NCI-H187 (cell line): ENCODE measurements at places on chromosomes 6 and 20.

DNA sequence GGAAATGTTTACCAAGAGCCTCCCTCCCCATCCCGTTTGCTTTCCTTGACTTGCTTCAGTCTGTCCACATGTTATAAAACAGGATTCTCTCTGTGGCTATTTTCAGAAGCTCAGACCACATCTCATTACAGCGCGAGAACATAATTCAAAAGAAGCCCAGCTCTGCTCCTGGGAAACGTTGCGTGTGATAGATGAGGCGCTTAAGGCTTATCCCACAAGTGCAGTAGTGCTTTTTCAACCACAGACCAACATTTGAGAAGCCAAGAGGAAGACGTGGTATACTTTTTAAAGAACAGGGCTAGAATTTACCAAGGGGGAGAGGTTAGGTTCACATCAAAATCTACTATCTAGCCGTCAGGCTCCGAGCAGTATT lies 239.5 kb downstream of the SLC24A3 start:
- no peak for DNase-seq

DNA sequence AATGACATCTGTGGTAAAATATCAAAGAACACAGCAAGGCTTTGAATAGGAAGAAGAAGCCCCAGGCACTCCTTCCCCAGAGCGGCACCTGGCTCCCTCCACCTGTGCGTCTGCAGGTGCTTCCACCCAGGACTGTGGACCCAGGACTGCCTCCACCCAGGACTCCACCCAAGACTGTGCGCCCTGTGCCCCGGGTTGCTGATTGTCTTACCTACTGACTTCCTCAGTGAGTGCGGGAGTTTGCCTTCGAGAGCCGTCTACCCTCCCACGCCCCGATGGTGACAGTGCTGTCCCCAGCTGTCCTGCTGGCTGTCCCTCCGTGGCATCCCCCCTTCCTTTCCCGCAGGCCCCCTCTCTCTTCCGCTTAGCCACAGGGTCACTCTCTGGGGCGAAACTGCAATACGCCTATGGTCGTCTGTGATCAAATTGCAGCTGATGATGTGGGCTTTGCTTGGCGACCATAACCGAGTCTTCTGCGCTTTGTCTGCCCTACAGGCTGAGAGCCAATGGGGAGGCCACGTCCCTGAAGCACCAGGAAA lies 52.1 kb downstream of the IRF4 start:
- no peak for DNase-seq

DNA sequence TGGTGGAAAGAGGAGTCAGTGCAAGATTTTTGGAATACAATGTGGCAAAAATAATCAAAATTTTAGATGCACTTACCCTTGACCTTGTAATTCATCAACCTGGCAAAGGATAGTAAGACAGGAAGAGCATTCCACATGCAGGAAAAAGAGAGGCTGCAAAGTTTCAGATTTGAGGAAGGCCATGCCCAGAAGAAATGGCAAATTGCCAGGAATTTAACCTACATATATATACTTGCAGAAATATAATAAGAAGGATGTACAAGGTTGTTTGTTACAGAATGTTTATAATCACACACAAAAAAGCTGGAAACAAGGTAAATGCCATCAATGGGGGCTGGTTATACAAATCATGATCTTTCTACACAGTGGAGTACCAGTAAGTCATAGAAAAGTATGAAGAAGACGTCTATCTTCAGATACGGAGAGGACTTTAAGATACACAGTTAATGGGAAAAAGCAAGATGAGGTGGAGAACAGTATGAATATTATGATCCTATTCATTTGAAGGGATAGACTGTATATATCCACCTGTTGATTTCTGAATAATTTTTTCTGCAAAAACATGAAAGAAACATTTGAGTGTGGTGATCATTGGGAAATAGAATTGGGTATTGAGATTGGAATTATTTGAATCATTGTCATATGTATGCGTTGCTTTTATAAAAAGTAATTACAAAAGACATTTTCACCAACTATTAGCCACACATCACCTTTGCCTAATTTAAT lies 253.8 kb downstream of the TBC1D7 start:
- no peak for DNase-seq

DNA sequence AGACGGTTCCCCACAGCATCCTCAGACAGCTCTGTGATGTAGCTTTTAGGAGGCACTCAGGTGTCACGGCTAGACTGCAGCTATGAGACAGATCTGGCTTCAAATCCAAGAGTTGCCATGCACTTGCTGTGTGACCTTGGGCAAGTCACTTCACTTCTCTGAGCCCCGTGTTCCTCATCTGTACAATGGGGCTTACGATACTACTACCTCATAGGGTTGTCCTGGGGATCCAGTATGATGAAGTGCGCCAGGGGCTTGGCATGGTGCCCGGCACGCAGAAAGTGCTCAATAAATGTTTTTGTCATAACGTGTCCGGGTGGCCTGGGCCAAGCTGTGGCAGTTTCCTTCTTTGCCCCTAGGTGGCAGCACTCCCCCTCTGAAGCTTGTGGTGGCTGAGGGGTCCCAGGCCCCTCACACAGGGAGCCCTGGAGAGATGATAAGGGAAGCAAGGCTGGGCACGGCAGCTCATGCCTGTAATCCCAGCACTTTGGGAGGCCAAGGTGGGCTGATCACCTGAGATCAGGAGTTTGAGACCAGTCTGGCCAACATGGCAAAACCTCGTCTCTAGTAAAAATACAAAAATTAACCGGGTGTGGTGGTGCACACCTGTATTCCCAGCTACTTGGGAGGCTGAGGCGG lies 19.1 kb upstream of the CHMP4B start:
- DNase-seq, result no peak

- DNase-seq, result no peak
Measured at GRCh38 chr6:35725721-35726438, 11.0 kb upstream of the ARMC12 start.

GRCh38 chr6:137348777-137349176 lies 129.6 kb upstream of the IFNGR1 start:
- no peak for DNase-seq

GRCh38 chr6:75524322-75524972 lies 30.8 kb upstream of the FILIP1 start:
- DNase-seq, result no peak

- no peak for DNase-seq
Measured at GRCh38 chr6:46850792-46851191, 57.6 kb downstream of the MEP1A start.

GRCh38 chr20:5161536-5162164 lies 34.8 kb downstream of the CDS2 start:
- no peak for DNase-seq

- DNase-seq, result no peak
Measured at GRCh38 chr6:81979329-81979728, 226.8 kb upstream of the TENT5A start.

DNA sequence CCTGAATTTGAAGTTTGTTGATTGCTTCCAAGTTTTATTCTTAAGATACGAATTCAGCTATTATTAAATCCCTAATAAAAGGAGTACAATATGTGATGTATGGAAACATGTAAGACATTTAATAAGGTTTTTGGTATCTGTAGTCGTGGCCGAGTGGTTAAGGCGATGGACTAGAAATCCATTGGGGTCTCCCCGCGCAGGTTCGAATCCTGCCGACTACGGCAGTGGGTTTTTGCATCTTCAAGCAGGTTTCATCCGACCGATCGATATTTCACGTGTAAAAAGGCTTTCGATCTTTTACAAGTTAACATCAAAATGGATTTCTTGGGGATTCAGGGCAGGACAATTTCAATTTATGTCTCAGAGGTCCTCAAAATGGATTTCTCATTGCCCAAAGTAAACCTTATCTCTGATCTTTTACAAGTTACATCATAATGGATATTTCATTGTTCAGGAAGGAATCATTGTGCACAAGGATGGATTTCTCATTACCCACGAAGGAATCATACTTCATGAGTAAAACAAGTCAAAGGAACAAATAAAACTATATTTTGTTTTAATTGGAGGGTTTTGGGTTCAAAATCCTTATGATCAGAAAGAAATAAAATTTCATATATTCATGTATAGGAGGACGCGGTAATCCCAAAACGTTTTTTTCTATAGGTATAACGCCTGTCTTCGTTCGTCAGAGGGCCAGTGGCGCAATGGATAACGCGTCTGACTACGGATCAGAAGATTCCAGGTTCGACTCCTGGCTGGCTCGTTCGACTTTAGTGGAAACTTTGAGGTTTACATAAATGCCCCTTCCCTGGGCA lies 37.3 kb upstream of the BTN3A2 start:
- peak; percentile 47 for DNase-seq

DNA sequence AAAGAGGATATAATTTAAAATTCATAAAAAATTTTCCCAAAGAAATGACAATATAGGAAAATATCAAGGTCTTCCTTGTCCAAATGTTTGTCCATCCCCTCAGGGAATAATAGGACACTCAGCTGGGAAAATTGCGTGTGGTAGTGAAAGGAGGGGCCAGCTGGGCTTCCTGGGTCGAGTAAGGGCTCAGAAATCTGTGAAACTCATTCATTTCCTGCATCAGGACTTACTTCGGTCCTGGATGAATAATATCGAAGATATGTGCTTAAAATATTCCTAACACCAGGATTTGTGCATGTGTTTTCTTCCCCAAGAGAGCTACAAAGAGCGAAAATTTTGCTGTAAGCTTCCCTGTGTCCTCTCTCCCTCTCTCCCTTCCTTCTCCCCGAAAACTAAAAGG lies 118.2 kb upstream of the GJE1 start:
- no peak for DNase-seq

DNA sequence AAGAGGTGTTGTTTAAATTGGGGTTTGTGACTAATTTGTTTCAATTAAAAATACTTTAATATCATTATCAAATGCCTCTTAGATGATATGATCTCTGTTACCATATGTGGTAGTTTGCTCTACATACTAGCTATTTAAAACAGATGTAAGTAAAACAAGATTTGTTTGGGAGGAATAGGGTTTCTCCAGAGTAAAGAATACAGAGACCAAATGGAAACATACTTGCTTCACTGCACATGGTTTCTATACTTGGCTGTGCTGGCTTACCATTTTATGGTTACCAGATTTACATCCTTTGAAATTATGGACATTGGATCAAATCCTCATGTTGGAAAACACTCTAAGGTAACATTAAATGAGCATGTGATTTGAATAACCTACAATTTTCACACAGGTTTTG lies 588.3 kb downstream of the CD109 start:
- DNase-seq, result no peak

DNA sequence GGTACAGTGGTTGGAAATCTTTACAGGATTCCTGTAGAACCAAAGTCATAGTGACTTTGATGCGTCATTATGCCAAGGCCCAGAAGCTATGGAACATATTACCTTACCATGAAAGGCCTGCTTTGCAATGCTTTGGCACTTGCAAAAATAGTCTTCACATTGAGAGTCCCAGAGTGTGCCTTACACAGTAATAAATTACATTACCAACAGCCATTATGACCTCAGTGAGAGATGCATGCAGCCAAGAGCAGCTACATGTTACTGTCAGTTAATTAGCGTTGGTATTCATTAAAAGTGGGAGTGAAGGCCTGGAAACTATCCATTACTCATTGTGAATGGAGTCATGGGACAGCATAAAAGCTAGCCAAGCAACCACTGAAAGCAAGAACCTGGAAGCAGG lies 39.2 kb upstream of the HDDC2 start:
- no peak for DNase-seq

DNA sequence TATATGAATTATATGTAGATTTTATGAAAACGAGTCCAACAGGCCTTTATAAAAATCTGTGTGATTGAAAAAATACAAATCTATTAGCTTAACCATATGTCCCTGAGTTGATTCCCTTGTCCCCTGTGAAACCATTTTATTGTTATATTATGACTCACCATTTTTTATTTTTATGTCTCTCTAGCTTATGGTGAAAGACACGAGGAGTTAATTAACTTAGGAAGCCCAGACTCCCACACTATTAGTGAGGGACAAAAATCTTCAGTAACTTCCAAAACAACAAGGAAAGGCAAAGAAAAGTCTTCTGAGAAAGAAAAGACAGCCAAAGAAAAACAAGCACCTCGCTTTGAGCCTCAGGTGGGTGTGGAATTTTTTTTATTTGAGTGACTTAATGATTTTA lies 183.1 kb downstream of the ADGB start:
- no peak for DNase-seq

DNA sequence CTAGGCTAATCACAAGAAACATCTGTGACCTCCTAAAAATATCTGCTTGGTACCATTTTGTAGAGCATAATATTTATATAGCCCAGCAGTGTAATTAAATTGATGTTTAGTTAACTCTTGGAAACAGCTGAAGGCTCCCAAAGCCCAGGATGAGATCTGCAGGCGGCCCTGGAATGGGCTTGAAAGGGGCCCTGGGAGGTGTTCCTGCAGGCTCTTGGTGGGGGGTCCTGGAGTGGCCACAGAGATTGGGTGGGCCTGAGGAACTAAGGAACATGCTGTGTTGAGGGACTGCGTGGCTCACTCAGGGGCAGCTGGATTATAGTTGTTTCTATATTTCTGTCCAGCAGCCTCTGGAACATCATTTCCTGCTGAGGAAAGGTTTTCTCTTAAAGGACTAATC lies 9.2 kb downstream of the SCP2D1 start:
- no peak for DNase-seq

- DNase-seq, result no peak
Measured at GRCh38 chr6:84118191-84118590, 84.6 kb downstream of the MRAP2 start.

DNA sequence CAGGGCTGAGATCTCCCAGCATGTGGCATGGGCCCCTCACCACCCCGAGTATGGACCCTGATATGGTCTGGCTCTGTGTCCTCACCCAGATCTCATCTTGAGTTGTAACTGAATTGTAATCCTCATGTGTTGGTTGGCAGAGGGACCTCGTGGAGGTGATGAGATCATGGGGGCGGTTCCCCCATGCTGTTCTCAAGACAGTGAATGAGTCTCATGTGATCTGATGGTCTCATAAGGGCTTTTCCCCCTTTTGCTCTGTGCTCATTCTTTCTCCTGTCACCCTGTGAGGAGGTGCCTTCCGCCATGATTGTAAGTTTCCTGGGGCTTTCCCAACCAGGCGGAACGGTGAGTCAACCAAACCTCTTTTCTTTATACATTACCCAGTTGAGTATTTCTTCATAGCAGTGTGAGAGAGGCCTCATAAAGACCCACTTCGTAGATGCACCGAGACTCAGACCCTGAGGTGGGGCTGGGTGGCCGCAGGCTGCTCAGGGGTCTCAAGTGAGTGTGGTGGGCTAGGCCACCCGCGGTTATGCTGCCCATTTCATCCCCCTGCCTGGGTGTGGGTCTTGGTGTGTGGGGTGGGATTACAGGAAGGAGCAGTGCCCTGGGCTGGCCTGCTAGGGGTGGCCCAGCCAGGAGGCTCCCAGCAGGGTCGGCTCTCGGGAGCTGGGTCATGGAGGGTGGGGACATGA lies 26.2 kb upstream of the GATA5 start:
- DNase-seq, result no peak

- DNase-seq, result no peak
Measured at GRCh38 chr20:12593342-12593873, 415.4 kb upstream of the SPTLC3 start.

- DNase-seq, result no peak
Measured at GRCh38 chr20:49579874-49580812, 12.2 kb upstream of the PTGIS start.

DNA sequence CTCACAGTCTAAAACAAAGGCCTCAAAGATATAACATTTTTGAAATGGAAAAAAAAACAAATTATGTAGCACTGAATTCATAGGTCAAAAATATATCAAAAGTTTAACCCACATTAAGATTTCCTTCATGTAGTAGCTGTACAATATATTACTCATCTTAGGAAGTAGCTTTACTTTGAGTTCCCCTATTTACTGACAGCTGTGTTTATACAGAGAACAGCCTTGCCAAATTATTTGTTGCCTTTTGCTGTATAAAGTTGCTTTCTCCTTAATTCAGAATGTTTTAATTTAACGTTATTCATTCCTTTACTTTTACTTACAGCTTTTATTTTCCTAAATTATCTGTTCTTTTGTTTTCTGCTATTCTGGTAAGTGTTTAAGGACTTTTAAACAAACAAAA lies 181.0 kb downstream of the COL12A1 start:
- DNase-seq, result no peak
